Fibroblast of lung (primary cell): ENCODE measurements at places on chromosomes 13 and 19.
A peak's percentile ranks its signal among the peaks of the same experiment; 100 is the strongest.

- no peak for DNase-seq
These were observed 221.5 kb downstream of the TEX29 start for GRCh38 chr13:111541752-111542529.

GRCh38 chr13:68908879-68909278 is 1198.7 kb upstream of the ATXN8OS start:
- no peak for DNase-seq

DNA sequence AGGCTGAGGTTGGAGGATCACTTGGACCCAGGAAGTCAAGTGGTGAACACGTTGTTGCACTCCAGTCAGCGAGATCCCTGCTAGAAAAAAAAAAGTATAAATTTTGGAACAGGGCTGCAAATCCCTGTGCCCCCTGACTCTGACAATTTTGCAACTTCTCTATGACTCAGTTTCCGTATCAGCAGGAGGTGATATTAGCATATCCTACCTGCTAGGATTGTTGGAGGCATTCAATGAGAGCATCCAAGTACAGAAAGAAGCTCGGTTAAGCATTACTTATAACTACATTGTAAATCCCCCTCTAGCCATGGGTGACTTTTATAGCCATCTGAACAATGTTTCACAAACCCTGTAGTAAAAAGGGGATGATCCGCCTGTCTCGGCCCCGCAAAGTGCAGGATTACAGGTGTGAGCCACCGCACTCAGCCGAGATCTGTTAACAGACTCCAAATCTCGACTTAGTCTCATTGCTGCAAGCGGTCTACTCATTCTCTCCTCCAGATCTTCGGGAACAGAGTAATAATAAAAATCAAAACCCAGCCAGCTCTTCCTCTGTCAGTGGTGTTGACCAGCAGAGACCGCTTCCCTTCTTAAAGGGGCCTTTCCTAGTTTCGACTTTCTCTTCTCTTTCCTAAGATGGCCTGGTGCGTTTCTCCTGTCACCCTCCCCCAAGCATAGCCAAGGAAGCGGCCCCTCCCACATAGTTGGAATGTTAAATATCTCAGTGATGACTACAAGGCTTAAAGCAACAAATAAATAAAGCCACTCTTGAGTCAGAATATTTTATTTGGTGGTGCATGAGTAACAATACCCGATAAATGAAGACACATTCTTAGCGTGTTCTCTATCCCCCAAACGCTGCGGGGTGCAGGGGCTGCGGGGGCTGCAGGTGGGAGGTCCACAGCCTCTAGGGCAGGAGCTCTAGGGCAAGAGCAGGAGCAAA is 10.3 kb upstream of the BICRA start:
- DNase-seq: peak; percentile 96

DNA sequence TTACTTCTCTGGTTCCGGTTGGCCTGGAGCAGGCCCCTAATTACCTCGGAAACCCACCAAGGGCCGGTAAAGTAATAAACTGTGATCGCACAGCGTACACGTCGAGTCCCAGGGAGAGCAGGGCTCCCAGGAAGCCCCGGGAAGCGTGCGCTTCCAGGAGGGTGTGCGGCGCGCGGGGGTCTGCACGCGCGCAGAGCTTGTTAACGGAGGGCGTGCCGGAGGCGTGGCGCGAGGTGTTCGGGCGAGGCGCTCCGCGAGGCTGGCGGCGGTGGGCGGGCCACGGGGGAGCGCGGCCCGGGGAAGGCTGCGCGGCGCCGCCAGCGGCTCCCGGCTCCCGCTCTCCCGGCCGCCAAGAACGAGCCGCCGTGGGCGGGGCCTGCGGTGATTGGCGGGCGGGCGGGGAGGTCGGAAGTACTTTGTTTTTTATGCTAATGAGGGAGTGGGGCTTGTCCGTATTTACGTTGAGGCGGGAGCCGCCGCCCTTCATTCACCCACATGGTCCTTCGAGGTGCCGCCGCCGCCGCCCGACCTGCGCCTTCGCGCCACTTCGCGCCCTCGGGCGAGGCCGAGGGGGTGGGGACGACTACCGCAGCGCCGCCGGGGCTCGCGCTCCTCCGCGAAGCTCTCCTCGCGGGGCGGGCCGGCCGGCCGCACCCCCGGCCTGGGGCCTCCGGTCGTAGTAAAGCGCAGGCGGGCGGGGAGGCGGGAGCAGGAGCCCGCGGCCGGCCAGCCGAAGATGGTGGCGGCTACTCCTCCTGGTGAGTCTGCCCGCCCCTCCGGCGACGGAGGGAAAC is at the start of gene MIR17HG:
TSS of gene MIR17HG (plus strand) at position 486 of the 794 bp plus-strand sequence.
- peak; percentile 86 for DNase-seq
